ENCODE measurements at places on chromosomes 1 and 21.

DNA sequence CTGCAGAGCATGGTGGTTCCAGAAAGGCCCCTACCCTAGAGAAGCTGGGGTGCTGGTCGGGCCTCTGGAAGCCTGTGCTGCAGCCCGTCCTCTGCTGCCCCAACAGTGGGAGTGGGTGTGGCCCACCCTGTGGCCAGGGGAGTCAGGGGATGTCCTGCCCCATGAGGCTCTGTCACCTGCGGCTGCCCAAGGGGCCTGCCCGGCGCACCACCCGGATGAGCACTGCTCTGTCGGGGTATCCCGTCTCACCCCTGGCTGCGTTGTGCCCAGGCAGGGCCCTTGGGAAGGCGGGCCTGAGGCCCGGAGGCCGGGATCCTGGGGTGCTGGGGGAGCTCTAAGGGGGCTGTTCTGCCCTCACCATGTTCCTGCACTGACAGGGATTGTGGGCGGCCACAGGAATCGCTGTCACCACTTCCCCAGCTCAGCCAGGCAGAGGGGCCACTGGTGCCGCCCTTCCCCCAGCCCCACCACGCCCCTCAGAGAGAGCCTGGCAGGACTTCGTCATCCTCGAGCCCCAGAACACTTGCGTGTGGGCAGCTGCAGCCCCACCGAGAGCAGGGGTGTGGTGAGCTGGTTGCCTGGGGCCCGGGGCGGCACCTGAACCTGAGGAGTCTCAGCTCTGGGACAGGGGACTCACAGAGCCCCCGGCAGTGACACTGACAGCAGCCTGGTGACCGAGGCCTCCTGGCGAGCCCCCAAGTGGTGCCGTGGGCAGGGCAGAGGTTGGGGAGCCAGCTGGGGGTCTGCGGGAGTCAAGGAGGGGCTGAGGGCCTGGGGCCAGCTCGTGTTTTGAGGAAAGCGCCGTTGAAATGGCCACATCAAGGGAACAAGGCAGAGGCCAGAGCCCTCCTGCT is 20.2 kb downstream of the PANK4 start:
- no peak for DNase-seq

- DNase-seq = no peak
Observed at GRCh38 chr1:26583646-26584485, 54.3 kb downstream of the RPS6KA1 start.

DNA sequence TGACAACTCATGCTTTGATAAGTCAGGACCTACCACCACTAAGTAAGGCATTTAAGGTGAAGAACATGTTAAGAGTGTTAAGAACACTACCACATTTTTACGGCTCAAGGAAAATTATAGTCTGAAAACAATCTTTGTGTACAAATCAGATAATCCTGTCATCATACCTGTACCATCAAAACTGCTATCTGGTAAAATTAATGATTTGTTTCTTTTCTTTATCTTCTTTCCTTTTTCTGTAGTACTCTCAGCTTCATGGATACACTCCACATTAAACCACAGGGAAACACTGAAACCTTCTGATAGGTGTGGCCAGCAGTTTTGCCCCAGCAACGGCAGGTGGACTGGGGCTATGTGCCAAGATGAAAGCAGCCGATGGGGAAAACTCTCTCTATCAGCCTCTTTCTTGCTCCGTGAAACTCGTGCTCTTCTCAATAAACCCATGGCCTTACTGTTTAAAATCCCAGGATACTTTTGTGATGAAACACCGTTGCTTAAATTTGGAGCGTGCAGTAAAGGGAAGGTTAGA is 75.1 kb downstream of the LYST start:
- no peak for DNase-seq

DNA sequence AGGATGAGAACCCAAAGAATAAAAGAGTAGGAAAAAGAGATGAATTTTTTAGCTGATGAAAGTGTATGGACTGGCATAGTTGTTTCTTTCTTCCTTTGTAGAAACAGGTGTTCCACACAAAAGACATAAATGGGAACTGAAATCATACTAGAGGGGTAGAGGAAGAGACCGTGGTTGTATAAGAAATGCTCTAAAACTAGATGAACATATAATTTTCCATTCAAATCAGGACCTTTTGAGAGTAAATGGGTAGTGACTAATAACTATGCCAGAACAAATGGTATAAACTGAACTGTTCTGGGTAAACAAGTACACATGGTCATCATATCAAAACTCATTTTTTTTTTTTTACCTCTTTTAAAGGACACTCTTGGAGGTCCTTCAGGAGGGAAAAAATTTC is 344.2 kb downstream of the VAV3 start:
- no peak for DNase-seq

DNA sequence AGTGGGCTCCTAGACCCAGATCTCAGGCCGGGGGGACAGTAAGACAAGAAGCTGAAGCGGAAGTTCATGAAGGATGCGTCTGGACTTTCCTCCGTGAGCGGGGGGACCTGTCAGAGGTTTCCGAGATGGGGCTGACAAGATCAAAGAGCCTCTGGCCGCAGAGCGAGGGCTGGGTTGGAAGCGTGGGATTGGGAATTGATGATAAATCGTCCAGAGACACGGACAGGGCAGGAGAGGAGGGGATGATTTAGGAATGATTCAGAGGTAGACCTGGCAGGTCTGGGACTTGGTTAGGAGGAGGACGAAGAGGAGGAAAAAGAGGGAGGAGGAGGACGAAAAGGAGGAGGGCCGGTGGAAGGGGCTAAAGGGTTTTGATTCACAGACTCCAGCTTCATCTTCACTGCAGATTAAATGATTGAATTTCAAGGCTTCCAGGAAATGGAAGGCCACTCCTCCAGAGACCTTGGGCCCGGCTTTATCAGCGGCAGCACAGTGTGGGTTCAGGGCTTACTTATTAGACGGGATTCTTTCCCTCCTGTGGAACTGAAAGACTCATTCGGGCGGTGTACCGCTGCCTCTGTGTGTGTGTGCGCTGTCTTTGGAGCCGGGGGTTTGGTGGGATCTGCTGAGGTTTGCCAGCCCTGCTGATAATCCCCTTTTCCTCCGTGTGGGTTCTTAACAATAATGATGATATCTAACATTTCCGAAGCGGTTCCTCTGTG is 85.7 kb upstream of the SLC45A1 start:
- DNase-seq = no peak

DNA sequence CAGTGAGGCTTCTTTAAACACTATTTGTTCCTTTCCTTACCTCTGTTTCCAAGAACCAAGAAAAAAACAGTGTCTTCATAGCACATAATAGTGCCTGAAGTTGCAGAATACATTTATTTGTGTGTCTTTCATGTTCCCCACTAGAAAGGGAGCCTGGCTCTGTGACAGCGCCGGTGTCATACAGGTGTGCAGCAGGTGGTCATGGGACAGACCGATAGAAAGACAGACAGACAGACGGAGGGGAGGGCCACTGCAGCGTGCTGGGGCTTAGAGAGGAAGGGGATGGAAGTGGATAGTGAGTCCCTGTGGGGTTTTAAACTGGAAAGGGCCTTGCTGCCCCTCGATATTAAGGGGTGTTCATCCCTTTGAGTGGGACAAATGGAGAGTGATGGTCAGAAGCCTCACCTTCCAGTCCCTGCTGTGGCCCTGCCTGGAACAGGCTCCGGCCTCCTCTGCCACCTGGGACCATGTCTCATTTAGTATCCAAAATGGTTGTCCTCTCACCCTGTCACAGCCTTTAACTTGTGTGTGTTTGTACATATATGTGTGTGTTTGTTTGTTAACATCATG is 152.9 kb downstream of the PGBD5 start:
- DNase-seq = no peak

Measured in ecto neural progenitor cell (in vitro differentiated cells).